ENCODE measurements at places on chromosomes 1 and 21. TPM values are rescaled to one million over a fixed set of nuclear protein-coding genes. Genes with fewer than 3 reads are reported as not detected.

The HOOK1 gene
- polyA plus RNA-seq, result 0.35 TPM

DNA sequence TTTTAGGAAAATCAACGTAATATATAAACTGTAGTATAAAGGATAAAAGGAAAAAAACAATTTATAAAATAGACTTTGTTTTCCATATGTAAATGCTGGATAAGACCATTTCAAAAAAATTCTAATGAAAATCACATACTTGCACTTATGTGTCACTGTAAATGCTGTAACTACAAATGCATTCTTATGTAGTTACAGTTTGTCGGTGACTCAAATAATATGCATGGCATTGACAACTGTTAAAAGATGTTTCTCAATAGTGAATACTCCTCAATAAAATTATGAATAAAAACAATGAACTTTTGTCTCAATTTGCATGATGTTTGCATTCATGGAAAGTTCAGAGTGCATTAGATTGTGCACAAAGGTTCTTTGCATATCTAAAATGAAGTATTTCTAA, 614.0 kb upstream of the CHRM3 start:
- no peak for DNase-seq
- H3K4me3 ChIP-seq, result no peak overlapping the region
- no peaks in the 10 kb centered on the region for H3K36me3 ChIP-seq
- no peak overlapping the region for H3K27ac ChIP-seq
- no peaks in the 10 kb centered on the region for H3K27me3 ChIP-seq
- no peaks in the 10 kb centered on the region for H3K4me1 ChIP-seq

The ACTL8 gene
- polyA plus RNA-seq, result not detected

DNA sequence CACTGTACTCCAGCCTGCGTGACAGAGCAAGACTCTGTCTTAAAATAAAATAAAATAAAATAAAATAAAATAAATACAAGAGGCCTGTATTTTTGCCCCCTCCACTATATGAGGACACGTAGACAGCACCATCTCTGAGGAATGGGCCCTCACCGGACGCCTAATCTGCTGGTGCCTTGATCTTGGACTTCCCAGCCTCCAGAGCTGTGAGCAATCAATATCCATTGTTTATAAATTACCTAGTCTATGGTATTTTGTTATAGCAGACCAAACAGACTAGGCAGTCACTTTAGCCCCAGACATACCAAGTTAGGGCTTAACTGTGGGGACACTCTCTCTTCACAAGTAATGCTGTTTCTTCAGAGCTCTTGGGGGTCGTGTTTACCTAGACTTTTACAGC, 6.4 kb downstream of the ELAPOR1 start:
- no peak overlapping the region for H3K4me3 ChIP-seq
- DNase-seq, result no peak
- H3K4me1 ChIP-seq, result no peaks in the 10 kb centered on the region
- no peaks in the 10 kb centered on the region for H3K27me3 ChIP-seq
- H3K27ac ChIP-seq, result no peak overlapping the region

- no peaks in the 10 kb centered on the region for H3K4me1 ChIP-seq
- H3K4me3 ChIP-seq, result no peak overlapping the region
- no peak overlapping the region for H3K27ac ChIP-seq
- DNase-seq, result no peak
- peaks cover 29% of the 10 kb centered on the region for H3K36me3 ChIP-seq
Observed at GRCh38 chr1:28775121-28775942, 36.6 kb upstream of the OPRD1 start.

The CELF3 gene
- polyA plus RNA-seq, result 0.65 TPM

The KRTAP7-1 gene
- not detected for polyA plus RNA-seq

The CHIA gene
- not detected for polyA plus RNA-seq

GRCh38 chr1:23763041-23763577, 15.1 kb upstream of the PITHD1 start:
- H3K27me3 ChIP-seq, result no peaks in the 10 kb centered on the region
- peaks cover 42% of the 10 kb centered on the region for H3K36me3 ChIP-seq
- H3K27ac ChIP-seq, result peak overlapping the region; percentile 47
- no peak overlapping the region for H3K4me3 ChIP-seq
- no peaks in the 10 kb centered on the region for H3K4me1 ChIP-seq
- peak; percentile 49 for DNase-seq
